Gastrocnemius medialis (tissue), 4 donors: ENCODE measurements at places on chromosomes 12 and 14.

GRCh38 chr14:85315733-85316290, 214.1 kb upstream of the FLRT2 start:
- DNase-seq: no peak

DNA sequence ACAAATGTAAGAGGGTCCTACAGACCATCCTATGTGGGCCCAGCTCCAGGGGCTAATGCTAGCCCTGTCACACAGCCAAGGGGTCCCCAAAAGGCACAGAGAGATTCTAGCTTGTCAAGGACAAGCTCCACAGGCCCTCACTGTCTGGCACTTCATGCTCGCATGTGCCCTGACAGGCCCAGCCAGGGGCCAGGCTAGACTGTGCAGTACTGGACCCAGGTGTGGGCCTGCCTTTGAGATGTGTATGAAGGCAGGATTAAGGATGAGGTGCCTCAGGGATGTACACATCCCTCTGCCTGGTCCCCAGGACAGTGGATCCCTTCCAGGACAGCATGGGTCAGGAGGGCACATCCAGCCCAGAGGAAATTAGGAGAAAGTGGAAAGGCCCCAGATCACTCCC, 57.8 kb downstream of the VWF start:
- DNase-seq: no peak

- DNase-seq: no peak
Observed at GRCh38 chr12:19220852-19221466, 91.4 kb downstream of the PLEKHA5 start.

DNA sequence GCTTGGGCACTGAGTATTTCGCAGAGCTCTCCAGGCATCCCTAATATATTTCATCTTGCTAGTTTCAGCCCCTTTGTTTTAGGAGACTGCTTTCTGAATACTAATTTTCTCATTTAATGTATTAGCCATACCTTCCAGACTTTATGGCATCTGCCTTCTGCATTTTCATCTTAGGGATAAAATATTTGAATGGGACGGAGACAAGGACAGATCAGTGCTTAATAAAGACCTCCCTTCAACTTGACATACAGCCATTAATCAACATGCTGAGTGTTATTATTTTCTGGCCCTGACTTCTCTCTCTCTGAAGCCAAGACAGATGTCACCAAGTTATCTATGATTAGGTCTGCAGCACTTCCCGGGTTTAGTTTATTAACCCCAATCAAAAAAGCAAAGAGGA, 42.4 kb downstream of the CACNA2D4 start:
- no peak for DNase-seq

- DNase-seq: no peak
Observed at GRCh38 chr12:20119596-20120402, 248.5 kb upstream of the PDE3A start.

GRCh38 chr14:74459976-74460375, 33.1 kb downstream of the NPC2 start:
- DNase-seq: no peak
